NCI-H2171 treated with DMSO at 0.1 percent for 48 hours (cell line): ENCODE measurements at places on chromosomes 2 and 18.

- no peak for DNase-seq
Measured at GRCh38 chr2:207854484-207855440, 85.1 kb upstream of the FZD5 start.

DNA sequence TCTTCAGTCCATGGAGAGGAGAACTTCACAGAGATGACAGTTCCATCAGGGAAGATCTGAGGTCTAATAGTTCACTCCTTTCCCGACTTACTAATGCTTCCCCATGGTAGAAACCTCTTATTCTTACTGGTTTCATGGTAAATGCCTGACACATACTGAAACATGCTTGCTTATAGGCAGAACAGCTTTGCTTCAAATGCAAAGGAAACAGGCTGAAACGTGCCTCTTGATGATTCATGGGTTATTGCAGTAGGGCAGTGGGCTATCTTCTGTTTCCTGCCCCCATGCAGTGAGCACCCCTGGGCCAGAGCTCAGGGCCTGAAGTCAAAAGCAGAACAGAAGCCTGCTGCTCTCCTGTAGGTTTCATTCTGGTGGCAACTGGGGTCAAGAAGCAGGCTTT is 223.5 kb downstream of the RDH14 start:
- DNase-seq, result no peak

- no peak for DNase-seq
Measured at GRCh38 chr2:65317841-65318240, 90.2 kb downstream of the ACTR2 start.

DNA sequence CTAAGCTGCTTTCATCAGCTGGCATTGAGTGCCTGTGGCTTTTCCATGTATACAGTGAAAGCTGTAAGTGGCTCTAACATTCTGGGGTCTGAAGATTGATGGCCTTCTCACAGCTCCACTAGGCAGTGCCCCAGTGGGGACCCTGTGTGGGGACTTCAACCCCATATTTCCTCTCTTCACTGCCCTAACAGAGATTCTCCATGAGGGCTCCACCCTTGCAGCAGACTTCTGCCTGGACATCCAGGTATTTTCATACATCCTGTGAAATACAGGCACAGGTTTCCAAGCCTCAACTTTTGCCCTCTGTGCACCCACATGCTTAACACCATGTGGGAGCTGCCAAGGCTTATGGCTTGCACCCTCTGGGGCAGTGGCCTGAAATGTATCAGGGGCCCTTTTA is 188.2 kb upstream of the SYT4 start:
- no peak for DNase-seq

DNA sequence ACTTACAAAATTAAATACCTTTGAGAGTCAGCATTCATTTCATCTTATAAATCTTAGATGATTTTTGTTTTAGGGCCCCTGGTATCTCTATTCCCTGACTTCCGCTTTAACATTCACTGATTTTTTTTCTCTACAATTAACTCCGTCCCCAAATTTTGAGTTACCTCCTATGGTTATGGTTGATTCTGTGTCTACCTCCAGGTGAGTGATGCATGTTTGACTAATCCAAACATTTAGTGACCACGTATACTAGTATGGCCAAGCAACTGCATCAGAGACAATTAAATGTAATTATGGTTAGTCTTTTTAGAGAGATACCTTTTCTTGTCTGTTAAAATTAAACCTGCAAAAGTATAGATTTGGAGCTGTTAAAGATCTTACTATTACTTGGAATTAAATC is 120.3 kb downstream of the CCDC102B start:
- no peak for DNase-seq

- DNase-seq, result no peak
Measured at GRCh38 chr2:189527812-189528592, 52.6 kb downstream of the SLC40A1 start.

DNA sequence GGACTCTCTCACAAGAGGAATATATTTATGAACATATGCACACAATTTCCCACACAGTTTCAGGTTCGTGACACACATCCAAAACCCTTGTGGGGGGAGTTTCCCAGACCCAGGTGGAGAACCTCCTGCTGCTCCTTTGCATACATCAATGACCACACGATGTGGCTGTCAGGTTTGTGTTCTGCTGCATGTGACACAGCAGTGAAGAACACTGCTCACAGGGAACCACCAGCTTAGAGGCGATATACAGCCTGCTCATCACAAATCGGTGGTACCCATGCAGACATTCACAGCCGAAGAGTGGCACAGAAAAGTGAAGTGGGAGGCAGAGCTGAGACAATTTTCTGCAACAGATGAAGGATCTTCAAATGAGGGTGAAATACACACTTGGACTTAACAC is 175.6 kb upstream of the ZFP36L2 start:
- no peak for DNase-seq

- DNase-seq, result peak; percentile 23
Measured at GRCh38 chr2:223970343-223971128, 13.3 kb downstream of the MRPL44 start.

GRCh38 chr2:163734881-163735684 is 725 bp downstream of the FIGN start:
- no peak for DNase-seq

GRCh38 chr2:239326831-239327535 is 73.8 kb downstream of the HDAC4 start:
- peak; percentile 45 for DNase-seq
